Stimulated activated CD4-positive, alpha-beta T cell treated with anti-CD3 and anti-CD28 coated beads, TNF-alpha, amount 100 ng/mL, for 1 hour (primary cell): ENCODE measurements at places on chromosomes 13 and 19.

DNA sequence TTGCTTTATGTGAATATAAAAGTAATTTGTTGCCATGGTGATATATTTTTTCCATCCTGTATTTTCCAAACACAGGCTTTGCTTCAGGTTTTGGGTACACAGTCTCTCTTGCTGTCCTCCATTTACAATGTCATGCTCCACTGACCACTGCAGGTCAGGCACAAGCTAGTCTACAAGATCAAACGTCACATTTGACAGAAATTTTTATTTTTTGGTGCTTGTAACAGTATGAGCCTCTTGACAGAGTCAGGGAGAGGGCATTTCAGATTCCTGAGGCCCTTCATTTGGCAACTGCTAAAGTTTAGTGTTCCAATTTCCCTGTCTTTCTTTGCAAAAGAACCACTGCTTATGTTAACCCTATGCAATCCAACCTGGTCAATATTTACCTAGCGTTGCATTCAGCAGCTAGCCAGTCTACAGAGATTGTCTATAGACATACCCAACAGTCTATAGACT is 175.0 kb downstream of the RFC3 start:
- no peak for DNase-seq

DNA sequence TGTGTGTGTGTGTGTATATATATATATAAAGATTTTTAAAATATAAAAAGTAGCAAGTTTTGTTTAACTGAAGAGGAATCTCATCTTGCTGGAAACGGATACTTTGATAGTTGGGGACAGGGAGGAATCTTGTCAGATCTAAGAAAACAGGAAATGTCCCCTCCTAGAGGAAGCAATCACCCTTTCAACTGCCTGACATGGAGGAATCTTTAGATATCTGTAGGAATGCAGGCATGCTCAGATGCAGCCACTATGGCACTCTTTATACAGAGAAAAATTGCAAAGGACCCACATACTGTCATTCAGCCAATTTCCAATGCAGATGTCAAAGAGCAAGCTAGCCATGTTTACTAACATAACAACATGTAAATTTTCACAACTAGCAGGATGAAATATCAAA is 38.8 kb downstream of the ZNF611 start:
- no peak for DNase-seq

GRCh38 chr13:63403733-63404132 is 1988.1 kb upstream of the PCDH20 start:
- DNase-seq: no peak

DNA sequence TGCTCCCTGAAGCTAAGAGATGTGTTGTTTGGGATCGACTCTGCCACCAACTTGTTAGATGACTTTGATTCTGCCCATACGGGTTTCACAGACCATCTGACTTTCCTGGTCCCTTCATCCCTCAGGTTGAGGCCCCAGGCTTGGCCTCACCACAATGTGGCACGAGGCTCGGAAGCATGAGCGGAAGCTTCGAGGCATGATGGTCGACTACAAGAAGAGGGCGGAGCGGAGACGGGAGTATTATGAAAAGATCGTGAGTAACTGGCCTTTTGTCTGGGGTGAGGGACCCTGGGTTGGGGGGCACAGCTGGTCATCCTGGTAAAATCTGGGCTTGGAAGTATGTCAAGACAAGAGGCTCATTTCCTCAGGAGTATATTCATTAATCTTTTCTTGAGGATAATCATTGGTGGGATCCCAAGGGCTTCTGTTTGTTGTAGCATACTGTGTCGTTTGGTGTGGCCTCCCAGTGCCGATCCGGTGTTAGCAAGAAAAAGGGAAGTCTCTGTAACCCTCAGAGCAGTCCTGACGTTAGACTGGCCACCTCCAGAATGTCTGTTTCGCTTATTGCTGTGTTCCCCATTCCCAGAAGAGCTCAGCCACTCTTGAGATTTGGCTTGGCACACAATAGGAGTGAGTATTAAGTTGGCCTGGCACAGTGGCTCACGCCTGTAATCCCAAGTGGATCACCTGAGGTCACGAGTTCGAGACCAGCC is 1.4 kb downstream of the CLASRP start:
- DNase-seq: no peak

DNA sequence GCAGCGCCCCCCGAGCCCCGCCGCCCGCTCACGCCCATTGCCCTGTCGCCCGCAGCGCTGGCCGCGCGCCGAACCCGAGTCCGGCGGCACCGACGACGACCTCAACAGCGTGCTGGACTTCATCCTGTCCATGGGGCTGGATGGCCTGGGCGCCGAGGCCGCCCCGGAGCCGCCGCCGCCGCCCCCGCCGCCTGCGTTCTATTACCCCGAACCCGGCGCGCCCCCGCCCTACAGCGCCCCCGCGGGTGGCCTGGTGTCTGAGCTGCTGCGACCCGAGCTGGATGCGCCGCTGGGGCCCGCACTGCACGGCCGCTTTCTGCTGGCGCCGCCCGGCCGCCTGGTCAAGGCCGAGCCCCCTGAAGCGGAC is 518 bp downstream of the KLF2 start:
- DNase-seq: no peak

DNA sequence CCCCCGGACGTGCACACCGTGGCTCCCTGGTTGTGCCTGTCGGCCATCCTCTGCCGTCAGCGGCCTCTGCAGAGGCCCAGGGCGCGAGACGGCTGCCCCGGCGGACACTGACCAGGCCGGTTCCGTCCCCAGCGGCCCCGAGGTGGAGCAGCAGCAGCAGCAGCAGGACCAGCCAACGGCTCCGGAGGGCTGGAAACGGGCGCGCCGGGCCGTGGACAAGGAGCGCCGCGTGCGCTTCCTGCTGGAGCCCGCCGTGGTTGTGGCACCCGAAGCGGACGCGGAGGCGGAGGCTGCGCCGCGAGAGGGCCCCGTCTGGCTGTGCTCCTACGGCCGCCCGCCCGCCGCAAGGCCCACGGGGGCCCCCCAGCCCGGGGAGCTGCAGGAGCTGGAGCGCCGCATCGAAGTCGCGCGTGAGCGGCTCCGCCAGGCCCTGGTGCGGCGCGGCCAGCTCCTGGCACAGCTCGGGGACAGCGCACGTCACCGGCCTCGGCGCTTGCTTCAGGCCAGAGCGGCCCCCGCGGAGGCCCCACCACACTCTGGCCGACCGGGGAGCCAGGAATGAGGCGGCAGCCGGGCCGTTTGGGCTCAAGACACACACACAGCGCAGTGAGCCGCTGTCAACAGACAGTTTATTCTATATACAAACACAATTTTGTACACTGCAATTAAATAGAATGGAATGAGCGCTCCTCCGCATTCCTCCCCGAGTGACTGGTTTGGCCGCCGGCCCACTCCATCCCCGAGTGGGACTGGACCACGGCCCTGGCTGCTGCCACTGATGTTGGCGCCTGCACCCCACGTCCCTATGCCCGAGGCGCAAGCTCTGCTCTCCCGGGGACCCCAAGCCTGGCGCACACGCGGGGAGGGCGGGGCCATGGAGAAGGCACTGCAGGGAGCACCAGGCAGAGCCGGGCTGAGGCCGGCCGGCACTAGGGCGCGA is 9.1 kb downstream of the GRIN3B start:
- DNase-seq: no peak

DNA sequence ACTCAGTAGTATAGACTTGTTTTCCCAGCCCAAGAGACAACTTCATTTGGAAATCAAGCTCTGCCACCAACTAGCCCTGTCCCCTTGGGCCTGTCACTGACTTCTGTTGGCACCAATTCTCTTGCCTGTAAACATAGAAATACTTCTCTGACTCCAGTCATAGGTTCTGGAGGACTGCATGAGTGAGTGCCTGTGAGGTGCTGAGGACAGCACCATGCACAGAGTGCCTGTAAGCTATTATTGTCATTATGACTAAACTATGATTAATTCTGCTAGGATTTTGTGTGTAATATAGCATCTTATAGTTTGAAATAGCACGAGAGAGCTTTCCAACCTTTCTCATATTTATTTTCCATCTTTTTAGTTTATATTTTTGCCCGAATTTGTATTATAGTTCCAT is 247.9 kb downstream of the MYO16 start:
- no peak for DNase-seq

DNA sequence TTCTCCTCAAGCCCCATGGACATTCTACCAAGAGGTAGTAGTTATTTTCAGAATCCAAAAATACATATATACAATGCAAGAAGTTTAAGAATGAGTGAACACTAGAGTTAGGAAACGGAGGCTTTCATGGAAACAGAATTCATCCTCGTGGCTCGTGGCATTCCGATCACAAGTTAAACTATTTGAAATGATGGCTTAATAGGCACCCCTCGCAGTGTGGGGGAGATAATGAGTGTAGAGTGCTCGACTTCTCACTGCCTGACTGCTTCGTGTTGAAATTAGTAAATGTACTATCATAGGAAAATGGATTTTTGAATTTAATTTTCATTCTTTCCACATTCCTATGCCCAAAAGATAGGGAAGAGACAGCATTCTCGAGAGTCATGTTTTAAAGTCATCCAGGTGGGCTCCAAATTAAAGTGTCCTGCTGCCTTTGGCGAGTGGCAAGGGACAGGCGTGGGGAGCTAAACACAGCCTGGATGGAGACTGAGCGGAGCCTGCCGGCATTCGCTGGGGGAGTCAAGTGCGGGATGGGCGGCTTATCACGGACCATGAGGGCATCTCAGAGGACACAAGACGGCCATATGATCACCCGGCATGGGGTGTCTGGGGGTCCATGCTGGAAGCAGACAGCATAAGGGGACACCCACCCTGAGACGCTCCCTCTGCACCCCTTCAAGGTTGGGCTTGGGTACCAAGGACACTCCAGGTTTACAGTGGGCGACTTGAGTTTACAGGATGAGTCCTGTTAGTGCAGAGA is 165.2 kb downstream of the TEX29 start:
- no peak for DNase-seq

DNA sequence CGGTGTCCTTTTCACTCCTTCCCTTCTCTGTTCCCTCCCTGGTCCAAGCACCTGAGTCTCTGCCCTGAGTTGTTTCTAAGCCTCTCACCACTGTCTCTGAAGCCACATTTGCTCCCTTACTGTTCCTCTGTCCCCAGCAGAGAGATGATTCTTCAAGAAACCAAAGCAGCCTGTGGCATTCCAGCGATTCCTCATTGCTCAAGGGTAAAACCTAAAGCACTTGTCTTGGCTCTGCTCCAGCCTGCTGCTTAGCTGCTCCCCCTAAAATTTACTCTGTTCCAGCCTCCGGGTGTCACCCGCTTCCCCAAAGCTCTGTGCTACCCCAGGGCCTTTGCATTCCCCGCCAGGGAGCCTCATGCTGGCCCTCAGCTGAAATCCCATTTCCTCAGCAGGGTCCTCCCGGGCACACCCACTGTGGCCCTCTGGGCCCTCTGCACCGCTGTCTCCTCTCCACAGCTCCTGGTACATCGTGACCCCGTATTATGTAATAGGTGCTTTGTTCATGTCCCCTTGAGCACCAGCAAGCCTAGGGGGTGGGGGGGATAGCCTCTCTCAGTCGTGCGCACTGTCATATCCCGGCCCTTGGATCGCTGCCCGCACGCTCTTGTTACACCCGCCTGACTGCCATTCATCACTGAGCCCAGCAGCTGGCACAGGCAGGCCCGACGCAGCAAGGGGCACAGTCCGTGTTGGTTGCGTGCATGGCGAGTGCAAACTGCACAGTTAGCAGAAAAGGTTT is 15.8 kb downstream of the TECR start:
- no peak for DNase-seq
